Fibroblast of skin of abdomen (primary cell): ENCODE measurements at places on chromosomes 1 and 21.

DNA sequence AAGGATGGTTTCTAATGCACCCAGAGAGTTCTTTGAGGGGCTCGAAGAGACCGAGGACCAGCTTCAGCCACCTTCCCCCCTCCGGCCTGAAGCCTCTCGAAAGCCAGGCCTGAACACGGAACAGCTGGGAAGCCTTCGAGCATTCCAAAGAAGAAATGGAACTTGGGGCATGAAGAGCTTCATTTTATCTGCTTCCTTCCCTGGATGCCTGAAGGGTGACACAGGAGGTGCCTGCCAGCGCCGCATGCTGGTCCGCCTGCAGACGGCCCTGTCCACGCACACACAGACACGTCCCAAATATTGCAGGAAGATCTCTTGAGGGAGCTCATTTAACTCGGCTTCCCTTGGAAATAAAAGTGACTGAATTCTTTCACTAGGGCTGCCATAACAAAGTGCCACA is 73.7 kb downstream of the TOMM20 start:
- DNase-seq, result no peak

- no peak for DNase-seq
Measured at GRCh38 chr21:42062236-42063022, 8.7 kb upstream of the UMODL1 start.

DNA sequence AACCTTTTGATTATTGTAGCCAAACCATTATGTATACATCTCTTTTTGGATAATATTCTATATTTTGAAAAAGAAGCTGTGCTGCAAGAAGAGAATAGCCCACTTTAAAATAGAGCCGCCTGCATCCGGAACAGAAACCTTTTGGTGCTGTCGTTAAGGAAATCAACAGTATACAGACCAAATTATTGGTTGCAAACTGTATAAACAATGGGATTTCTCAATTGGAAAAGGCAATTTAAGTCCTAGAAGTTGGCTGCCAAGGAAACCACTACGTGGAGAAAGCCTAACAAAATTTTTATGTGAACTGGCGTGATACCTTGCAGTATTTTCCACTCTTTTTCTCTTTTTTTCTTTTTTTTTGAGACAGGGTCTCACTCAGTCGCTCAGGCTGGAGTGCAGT is 25.8 kb downstream of the DESI2 start:
- DNase-seq, result no peak

DNA sequence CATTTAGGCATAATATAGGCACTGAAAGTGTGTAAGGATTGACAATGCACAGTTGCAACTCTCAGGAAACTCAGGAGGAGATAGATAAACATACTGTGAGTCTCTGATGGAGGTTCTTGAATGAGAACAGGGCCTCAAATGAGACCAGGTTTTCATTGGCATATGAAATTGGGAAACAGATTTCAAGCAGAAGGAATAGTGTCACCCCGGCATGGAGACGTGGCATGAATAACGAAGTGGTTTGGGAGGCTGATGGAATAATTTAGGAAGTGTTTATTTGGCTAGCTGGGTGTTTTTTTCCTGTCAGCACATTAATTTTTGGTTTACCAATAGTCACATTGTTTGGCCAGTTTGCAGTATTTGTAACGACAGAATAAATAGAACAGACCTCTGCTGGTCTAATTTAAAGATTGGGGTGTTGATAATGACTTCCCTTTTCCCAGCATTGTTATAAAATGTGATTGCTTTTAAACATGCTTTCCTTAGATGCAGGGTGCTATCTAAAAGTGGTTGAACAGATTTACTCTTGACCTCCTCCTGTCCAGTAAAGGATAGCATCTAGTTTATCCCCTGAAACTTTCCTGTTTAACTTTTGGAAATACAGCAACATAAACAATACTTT is 132.0 kb downstream of the C1orf21 start:
- DNase-seq, result no peak

- no peak for DNase-seq
Measured at GRCh38 chr1:161772397-161772796, 6.3 kb downstream of the ATF6 start.
